ENCODE measurements at places on chromosomes 1 and 21.

DNA sequence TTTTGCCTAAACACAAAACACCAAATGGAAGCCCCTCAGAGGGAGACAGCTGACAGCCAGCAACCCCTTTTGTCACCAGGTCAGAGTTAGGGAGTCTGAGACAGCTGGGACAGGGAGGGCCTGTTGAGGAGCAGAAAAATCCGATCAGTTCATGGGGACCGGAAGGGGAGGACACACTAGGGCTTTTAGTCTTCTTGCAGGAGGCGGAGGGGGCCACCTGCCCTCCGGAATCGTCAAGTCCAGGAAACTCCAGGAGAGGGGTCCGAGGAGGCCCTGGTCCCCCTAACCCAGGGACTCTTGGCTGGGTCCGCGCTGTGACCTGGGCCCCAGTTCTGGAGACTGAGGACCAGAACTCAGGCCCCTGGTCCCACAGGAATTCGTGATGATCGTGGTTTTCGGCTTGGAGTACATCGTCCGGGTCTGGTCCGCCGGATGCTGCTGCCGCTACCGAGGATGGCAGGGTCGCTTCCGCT, 34.2 kb downstream of the KCNQ4 start:
- DNase-seq = no peak

DNA sequence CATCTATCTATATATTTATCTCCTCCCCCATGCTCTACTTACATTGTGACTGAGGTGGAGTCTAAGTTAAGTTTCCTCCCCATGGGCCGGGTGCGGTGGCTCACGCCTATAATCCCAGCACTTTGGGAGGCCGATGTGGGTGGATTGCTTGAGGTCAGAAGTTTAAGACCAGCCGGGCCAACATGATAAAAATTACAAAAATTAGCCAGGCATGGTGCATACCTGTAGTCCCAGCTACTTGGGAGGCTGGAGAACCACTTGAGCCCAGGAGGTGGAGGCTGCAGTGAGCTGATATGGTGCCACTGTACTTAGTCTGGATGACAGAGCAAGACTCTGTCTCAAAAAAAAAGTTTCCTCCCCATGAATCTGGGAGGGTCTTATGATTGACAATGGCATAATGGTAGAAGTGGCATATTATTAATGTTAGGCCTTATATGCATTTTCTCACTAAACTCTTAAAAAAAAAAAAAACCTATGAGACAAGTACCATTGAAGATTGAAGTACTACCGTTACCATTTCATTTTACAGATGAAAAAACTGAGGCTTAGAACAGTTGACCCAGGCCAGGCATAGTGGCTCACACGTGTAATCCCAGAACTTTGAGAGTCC, 11.2 kb downstream of the F11R start:
- no peak for DNase-seq

DNA sequence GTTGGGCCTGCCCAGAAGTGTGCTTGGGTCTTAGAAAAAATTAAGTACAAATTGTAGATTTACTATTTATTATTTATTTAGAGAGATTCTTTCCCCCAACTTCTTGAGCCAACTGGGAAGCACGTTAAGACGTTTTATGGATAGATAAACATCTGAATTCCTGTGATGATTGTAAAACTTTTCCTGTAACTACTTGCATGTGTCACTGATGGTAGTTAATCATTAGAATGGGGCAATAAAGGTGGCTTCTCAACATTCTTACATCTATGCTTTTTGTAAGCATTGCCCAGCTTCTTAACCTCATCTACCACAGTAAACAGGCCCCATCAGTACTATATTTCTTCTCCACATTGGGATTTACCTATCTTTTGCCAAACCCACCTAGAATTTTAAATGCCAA, 559.8 kb downstream of the LMO4 start:
- DNase-seq = no peak

DNA sequence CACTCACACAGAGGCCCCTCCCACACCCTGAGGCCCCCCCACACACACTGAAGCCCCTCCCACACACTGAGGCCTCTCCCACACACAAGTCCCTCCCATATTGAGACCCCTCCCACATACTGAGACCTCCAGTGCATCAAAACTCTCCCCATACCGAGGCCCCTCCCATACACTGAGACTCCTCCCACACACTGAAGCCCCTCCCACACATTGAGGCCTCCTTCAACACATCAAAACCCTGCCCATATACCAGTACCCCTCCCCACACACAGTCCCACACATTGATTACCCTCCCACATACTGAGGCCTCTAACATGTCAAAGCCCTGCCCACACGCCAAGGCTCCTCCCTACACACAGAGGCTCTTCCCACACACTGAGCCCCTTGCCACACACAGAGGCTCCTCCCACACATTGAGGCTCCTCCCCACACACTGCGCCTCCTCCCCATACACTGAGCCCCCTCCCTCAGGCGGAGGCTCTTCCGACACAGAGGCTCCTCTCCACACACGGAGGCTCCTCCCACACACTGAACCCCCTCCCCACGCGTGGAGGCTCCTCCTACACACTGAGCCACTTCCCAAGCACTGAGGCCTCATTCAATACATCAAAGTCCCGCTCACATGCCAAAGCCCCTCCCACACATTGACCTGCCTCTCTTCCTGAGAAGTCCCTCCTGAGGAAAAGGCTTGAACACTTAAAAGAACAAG, 392.3 kb downstream of the CAMTA1 start:
- no peak for DNase-seq

All from AG09319 (cell line).